ENCODE measurements at places on chromosomes 4 and X.
A peak's percentile ranks its signal among the peaks of the same experiment; 100 is the strongest.

DNA sequence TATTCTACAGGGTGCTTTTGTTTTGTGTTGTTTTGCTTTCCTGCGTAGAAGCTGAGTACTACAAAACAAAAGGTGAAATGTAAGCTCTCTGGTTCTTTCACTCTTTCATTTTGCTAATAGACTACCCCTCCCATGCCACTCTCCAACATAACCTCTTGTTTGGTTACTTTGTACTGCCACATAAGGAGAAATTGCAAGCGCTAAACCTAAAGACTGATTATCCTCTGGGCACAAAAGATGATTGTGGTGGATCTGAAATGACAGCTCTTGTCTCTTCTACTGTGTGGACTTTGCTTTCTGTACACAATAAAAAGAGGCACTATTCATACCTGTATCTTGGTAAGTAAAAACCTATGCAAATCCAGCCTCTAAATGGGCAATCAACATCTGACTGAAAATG is 5.3 kb downstream of the MBNL3 start:
- DNase-seq = no peak

- no peak for DNase-seq
Measured at GRCh38 chr4:152659806-152660205, 20.0 kb downstream of the TMEM154 start.

DNA sequence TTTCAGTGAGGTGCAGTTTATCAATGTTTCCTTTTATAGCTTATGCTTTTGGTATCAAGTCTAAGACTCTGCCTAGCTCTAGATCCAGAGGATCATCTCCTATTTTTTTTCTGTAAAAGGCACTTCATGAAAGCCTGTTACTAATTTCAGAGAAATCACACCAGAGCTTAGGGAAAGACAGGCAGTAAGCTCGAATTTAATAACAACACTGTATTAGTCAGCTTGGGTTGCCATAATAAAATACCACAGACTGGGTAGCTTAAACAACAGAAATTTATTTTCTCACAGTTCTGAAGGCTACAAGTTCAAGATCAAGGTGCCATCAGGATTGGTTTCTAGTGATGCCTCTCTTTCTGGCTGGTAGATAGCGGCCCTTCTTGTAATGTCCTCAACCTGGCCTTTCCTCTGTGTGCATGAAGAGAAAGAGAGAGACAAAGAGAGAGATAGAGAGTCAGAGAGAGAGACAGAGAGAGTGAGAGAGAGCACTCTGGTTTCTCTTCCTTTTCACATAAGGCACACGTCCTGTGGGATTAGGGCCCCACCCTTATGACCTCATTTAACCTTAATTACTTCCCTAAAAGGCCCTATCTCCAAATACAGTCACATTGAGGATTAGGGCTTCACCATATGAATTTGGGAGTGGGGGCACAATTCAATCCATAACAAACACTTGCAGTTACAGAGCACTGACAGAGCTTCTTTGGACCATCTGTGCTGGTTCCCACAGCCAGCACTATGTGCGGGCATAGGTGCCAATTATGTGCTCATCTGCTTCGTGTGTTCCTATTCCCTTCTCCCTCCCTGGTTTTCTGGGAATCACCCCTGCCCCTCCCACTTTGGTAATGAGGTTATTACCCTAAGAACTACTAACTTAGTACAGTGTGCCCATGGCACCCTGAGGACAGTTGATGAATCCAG is 114.8 kb upstream of the MED14 start:
- DNase-seq = no peak

GRCh38 chr4:163565226-163566135 is 71.0 kb downstream of the TMA16 start:
- DNase-seq = no peak

DNA sequence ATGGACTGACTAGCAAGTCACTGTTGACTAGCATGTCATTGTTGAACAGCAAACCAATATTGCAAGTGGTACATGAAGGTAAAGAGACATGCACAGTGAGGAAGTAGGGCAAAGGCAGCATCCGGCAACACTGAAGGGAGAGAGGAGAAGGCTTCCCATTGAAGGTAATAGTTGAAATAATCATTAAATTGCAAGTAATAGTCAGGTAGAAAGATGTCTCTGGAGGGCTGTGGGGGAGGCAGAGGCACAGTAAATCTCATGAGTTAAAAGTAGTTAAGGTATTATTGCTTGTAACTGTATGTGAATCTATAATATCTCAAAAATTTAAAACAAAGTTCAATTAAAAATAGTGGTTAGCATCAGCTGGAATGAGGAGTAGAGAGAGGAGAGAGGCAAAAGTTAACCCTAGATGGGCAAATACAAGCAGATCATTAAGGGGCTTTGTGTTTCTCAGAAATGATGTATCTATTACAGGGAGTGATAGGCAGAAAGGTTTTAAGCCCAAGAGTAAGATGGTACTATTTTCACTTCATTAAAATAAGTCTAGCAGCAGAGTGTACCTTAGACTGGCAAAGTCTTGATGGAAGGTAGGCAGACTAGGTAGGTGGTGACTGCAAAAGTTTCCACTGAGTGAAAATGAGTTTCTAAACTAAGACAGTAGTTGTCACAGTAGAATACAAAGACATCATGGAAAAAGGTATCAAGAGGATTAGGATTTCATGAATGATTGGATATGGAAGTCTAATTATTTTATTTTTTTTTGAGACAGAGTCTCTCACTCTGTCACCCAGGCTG is 776.6 kb downstream of the RAB28 start:
- no peak for DNase-seq

- DNase-seq = peak; percentile 67
Measured at GRCh38 chr4:37628977-37629609, 57.1 kb downstream of the RELL1 start.

- DNase-seq = peak; percentile 6
Measured at GRCh38 chr4:180665994-180666824, 1577.0 kb upstream of the TENM3 start.

GRCh38 chr4:76658231-76659102 is 223.4 kb downstream of the SHROOM3 start:
- peak; percentile 49 for DNase-seq

DNA sequence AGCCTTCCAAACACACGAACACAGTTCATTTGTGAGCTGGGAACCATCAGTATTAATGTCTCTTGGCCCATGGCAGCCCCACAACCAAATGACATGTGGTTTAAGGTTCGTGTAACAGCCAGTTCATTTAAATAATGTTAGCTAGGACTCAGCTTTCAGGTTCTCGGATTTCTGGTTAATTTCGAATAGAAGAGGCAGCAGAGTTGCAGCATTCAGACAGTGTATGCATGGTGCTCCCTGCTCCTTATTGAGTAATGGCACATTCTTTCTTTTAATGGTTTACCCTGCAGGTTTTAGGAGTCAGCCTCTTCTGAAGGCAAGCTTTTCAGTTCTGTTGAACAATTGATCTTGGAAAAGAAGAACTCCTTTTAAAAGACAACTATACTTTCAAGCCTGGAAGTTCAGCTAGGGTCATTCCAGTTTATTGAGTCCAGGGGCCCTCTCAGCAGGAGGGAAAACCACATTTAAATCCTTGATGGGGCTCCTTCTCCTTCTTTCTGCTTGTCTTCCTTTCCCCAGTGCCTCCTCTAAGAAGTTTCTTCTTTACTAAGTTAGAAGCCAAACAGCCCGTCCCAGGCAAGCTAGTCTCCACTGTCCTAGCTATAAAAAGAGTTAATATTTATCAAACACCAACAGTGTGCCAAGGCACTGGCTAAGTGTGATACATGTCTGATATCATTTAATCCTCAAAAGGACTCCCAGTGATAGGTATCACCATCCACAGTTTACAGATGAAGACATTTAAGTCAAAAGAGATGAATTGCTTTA is 5.0 kb upstream of the RNF175 start:
- DNase-seq = no peak

DNA sequence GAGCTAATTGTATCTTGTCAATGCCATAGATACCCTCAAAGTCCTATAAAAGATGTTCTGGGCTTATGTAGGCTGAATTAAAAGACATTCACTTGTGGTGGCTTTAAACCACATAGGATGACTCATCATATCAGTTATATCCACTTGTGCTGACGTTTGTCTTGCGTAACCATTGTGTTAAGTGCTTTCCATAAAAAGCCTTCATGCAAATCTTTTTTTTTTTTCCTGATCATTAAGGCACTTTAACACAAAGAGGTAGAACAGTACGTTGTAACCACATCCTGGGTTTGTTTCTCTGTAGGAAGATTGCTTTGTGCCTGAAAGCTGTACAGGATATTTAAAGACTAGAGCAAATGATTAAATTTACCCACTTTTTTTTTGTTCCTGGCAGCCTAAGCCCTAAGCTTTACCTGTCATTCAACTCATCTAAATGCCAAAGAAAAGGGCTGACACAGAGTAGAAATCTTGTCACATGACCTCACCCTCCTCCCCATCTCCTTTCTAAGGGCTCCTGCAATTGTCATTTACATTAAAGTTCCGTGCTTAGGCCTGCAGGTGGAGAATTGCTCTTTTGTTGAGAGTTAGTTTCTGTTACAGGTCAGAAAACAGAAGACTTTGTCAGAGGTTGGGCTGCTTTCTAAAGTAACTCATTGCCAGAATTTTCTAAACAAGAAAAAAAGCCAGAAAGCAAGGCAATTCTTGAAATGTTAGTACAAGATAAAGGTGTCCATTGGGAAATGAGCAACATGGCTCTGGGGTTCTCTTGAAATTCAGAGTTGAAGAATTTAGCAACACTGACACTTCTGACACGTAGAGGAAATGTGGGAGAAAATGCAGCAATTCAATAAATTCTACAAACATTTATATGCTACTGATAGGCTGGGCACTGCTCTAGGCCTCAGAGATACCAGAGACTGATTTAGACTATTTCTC is 555.6 kb downstream of the PPARGC1A start:
- peak; percentile 75 for DNase-seq

GRCh38 chr4:106034751-106035150 is 139.5 kb downstream of the NPNT start:
- no peak for DNase-seq

GRCh38 chr4:183533698-183534097 is 28.8 kb downstream of the ING2 start:
- DNase-seq = no peak

DNA sequence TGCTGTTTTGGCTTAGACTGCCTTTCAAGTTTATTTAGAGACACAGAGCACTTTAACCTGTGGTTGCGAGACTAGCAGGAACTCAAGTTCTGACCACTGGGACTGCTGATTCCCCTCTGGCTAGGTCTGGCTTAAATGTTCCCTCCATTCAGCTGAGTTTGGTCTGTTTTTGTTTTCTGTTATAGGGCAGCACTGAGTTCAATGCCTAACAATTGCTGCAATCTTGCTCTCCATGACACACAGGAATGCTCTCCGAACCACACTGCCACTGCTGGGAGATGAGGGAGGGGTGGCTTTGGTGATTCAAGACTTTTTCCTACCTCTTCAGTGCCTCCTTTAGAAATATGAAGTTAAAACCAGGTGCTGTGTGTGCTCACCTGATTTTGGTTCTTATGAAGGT is 106.3 kb upstream of the EOLA2 start:
- DNase-seq = no peak

DNA sequence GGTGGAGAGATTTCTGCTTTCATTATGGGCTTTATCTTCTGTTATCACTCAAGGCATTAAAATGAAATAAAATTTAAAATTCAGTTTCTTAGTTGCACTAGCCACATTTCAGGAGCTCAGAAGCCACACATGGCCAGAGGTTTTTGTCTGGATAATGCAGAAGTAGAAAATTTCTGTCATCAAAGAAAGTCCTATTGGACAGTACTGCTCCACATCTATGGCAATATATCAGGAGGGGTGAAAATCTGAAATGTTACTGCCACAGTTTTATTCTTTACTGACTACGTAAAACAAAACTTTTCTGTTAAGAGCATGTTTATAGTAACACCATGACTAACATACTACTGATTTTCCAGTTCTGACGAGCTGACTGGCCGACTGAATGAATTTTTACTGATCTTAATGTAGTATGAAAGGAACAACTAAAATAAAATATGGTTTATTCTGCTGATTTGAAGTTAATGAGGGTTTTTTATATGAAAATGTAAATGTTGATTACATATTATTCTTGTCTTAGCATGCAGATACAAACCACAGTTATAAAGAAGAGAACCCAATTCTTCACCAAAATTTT is 264.0 kb upstream of the HAND2 start:
- DNase-seq = no peak

DNA sequence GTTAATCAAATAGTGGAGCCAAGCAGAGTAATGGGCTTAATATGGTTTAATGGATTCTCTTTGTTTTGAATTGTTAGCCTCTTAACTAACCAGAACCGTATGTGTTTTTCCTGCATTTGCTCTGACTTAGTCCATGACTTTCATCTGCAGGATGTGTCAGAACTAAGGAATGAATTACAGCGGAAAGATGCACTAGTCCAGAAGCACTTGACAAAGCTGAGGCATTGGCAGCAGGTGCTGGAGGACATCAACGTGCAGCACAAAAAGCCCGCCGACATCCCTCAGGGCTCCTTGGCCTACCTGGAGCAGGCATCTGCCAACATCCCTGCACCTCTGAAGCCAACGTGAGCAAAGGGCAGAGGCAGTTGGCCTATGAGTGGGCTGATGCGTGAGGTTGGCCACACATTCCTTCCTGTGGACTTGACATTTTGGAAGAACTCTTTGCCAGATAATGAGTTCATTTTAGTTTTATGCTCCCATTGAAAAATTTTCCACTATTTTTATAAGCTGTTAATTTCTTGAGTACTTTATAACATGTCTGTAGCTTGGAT is 9.1 kb downstream of the MED28 start:
- no peak for DNase-seq

GRCh38 chrX:149682956-149683947 is 28.6 kb upstream of the MAGEA11 start:
- DNase-seq = no peak

DNA sequence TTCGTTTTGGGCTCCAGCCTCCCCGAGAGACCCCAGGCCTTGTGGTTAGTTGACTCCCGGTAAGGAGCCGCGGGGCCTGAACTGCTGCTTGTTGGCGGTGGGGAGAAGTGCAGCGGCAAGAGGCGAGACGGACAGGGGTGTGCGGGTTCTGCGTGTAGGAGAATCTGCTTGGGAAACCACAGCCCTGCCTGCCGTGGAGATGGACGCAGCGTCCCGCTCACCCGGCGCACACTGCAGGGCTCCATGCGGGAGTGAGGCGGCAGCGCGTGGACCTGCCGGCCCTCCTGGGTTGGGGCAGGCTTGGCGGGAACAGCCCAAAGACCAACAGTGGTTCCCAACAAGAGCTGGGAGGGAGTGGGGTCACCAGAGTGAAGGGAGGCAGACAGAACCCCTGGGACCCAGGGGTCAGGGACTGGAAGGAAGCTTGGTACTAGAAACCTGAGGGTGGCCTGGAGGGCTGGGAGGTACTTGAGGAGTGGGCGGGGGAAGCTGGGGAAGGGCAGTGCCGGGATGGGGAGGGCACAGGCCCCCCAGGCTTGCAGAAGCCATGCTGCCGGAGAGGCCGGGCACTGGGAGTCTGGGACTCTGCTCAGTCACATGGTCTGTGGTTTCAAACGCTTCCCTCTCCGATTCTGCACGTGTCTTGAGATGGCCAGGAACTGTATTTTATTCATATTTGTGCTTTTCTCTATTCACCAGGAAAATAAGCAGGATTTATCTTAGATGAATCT is 70.8 kb downstream of the RGS12 start:
- DNase-seq = no peak

- no peak for DNase-seq
Measured at GRCh38 chrX:7943600-7944245, 16.5 kb upstream of the PNPLA4 start.
